ENCODE measurements at places on chromosomes 4 and X. TPM values are rescaled to one million over a fixed set of nuclear protein-coding genes. Genes with fewer than 3 reads are reported as not detected.

GRCh38 chrX:118971552-118971951, 2.9 kb upstream of the LONRF3 start:
- DNase-seq: no peak

- DNase-seq: no peak
These were observed 322.0 kb downstream of the STK32B start for GRCh38 chr4:5373327-5373726.

- no peak for DNase-seq
These were observed 186.9 kb downstream of the LRBA start for GRCh38 chr4:150828159-150828558.

DNA sequence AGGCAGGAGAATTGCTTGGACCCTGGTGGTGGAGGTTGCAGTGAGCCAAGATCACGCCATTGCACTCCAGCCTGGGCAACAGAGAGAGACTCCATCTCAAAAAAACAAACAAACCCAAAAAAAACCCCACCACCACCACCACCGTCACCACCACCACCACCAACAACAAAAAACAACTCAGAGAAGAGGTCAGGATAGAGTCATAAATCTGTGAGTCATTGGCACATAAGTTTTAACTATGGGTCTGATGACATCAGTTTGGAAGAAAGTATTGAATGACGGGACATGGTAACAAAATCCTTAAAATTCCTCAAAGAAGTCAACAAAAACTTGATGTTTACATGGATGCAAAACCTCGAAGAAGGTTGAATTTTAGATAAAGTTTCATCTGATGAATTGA, 288.0 kb upstream of the SFRP2 start:
- DNase-seq: no peak

DNA sequence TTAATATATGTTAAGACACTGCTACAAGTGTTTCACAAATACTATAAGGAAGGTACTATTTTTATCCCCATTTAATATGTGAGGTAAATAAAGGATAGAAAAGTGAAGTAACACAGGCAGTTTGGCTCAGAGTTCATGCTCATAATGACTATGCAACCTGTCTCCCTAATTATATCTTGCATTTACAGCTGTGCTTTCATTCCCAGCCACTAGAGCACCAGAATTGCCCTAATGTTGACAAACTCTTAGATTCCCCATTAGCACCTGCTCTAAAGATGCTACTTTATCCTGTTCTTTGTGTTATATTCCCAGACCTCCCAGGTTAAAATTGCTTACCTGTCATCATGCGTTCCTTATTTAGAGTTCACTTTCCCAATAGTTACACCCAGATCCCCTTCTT, 833.6 kb downstream of the CCSER1 start:
- DNase-seq: no peak

DNA sequence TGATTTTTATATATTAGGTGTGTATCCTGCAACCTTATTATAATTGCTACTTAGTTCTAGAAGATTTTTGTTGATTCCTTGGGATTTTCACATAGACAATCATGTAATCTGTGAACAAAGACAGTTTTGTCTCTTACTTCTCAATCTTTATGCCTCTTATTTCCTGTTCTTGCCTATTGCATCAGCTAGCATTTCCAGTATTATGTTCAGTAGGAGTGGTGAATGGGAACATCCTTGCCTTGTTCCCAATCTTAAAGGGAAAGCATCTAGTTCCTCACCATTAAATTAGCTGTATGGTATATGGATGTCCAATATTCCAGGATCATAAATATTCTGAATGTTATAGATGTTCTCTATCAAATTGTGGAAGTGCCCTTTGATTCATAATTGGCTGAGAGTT, 41.8 kb downstream of the AWAT2 start:
- DNase-seq: no peak

DNA sequence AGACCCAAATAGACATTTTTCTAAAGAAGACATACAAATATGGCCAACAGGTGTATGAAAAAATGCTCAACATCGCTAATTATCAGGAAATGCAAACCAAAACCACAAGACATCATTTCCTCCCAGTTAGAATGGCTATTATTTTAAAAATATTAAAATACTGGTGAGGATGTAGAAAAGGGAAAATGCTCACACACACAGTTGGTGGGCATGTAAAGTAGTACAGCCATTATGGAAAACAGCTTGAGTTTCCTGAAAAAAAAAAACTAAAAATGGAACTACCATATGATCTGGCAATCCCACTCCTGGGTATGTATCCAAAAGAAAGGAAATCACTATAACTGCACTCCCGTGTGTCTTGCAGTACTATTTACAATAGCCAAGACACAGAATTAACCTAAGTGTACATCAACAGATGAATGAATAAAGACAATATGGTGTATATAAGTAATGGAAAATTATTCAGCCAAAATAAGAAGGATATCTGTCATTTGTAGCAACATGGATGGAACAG, 128.9 kb upstream of the DKK2 start:
- no peak for DNase-seq

- DNase-seq: no peak
These were observed 66.0 kb upstream of the DDX60 start for GRCh38 chr4:168384437-168385141.

DNA sequence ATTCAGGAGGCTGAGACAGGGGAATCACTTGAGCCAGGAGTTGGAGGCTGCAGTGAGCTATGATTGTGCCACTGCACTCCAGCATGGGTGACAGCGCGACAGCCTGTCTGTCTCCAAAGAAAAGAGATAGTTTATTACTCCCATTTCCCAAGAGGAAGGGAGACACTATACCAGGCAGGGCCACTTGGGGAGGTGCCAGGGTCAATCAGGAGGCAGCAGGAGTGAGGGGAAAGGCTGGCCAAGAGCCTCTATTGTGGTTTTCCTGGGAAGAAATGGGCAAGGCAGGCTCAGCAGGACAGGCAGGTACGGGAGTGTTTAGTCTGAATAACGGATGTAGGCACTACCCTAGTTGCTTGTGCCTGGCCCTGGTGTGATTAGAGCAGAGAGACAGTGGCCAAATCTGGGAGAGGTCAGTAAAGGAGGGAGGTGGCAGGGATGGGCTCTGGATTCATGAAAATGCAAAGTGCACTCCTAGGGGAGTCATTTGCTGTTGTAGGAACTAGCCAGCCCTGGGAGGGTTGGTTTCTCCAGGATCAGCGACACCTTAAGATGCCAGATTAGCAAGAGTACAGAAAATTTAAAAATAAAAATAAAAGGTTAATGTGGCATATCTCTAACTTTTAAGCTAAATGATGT, 20.2 kb upstream of the CDKN2AIP start:
- no peak for DNase-seq

DNA sequence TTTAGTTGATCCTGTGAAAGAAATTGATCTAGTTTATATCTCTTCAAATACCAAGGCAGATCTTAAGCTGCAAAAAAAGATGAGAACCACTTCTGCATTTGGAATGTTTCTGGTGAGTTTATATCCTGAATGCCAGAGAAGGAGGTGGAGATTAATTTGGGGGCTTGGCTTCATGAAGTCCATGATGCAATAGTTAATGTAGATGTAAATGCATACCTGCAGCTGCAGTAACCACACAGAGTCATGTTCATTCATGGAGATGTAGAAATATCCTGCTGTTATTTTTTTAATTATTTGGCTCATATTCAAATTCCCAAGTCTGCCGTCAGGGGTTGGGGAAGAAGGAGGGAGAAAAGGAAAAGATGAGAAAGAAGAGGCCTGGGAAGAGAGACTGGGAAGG, at the start of gene SULT1E1:
Gene SULT1E1, minus strand, starts transcription at position 94 of the 400 bp plus-strand sequence. CDS start 2,501 bp downstream, outside the sequence.
- DNase-seq: peak; percentile 61

Gene PRDM5
- 2.3 TPM for polyA plus RNA-seq

Gene CYBB
- not detected for polyA plus RNA-seq

Gene RBMXL3
- not detected for polyA plus RNA-seq

Gene STOX2
- 1.6 TPM for polyA plus RNA-seq

Gene TMPRSS11F
- 3.1 TPM for polyA plus RNA-seq

Gene VCX
- not detected for polyA plus RNA-seq

Measured in keratinocyte (primary cell).